ENCODE measurements at places on chromosomes 6 and 20.

GRCh38 chr20:3239026-3239866 lies at the start of gene SLC4A11:
Gene SLC4A11 (minus strand): TSS chr20:3239190. CDS start chr20:3239137, 53 bp downstream.
- DNase-seq, result no peak

DNA sequence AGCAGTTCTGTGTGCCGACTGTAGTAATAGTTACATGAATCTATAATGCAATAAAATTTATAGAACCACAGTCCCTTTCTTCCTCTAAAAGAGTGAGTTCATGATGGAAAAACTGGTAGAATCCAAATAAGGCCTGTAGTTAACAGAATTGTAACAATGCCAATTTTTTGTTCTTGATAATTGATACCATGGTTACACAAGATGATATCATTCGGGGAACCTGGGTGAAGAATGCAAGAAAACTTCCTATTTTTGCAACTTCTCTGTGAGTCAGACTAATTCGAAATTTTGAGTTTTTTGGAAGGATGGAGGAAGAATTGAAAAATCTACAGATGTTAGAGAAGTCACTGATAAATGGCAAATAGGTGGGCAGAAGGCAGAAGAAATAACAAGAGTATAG lies 381.8 kb downstream of the CDKAL1 start:
- no peak for DNase-seq

GRCh38 chr6:43120944-43121913 lies 45.1 kb downstream of the PTK7 start:
- no peak for DNase-seq

DNA sequence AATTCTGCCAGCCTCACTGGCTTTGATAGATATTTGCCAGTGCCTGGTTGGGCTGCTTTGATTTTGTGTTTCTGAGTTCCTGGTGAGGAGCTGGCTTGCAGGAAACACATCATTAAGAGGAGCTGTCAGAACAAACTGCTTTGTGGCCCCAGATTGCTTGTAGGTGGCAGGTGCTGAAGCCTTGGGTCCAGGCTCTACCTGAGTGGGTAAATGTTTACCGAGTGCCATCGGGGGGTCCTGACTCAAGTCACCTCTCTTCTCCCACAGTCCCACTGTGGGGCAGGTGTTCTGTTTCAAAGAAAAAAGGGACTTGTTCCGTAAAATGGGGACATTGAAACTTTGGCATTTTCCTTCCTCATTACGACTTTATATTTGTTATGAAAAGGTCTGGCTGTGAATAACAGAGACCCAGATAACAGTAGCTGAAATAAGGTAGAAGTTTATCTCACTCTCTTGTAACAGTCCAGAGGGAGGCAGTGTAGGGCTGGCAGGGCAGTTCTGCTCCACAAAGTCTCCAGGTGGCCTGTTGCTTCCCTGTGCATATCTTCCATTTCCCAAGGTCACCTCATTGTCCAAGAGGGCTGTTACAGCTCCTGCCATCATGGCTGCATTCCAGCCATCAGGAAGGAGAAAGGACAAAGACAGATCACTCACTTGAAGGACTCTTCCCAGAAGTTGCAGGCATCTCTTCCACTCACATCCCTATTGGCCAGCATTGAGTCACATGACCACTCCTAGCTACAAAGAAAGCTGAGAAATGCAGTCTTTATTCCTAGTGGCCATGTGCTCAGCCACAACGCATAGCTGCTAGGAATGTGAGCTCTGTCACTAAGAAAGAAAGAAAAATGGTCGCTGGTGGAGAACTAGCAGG lies 149.9 kb upstream of the KCNG1 start:
- no peak for DNase-seq

- no peak for DNase-seq
Measured at GRCh38 chr6:10338151-10338550, 76.7 kb downstream of the TFAP2A start.

DNA sequence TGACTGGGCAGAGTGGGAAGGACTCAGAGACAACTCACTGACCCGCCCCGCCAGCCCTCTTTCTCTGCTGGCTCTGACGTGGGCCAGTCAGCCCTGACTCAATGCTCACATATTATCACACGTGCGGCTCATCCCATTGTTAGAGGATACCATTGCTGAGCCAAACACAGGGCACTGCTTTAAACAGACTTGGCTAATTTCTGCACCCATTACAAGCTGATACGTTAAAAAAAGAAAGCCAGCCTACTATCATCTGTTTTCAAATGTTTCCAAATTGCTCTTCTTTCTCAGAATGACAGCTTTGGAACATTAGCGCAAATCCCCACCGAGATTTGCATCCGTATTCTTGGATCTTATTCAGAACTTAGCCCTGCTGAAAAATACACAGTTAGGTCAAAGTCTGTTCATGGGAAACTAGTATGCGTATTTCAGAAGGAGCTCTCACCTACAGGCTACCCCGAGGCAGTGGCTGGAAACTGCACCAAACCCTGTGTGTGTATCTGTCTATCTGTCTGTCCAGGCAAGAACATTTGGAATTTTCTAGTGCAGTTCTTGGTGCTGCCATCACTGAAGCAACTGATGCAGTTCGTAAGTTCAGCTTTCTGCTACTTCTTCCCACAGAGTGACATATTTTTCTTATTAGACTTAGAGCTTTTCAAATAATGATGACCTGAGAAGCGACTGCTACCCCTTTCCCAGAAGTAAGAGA lies 32.8 kb downstream of the RAMACL start:
- DNase-seq, result no peak

DNA sequence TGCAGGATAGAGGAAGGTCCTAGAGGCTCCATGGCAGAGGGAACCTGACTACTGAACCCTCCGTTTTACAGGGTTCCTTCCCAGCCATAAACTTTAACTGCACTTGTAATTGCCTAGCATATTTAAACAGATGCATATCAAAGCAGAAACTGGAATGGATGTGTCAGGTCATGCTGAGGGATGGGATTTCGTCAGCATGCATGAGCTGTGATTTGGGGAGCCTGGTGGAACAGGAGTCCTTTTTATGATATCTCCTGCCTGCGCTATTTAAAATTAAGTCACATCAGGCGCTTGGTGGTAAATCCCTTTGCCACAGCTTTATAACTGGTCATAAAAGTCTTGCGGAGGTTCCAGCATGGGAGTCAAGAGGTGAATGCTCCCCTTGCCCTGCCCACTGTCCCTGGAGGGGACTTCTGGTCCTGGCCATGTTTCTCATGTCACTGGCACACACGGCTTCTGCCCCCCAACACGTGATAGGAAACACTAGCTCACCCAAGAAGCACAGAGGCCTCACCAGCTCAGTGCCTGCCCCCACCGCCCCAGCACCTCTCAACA lies 26.0 kb upstream of the PCMTD2 start:
- DNase-seq, result no peak

DNA sequence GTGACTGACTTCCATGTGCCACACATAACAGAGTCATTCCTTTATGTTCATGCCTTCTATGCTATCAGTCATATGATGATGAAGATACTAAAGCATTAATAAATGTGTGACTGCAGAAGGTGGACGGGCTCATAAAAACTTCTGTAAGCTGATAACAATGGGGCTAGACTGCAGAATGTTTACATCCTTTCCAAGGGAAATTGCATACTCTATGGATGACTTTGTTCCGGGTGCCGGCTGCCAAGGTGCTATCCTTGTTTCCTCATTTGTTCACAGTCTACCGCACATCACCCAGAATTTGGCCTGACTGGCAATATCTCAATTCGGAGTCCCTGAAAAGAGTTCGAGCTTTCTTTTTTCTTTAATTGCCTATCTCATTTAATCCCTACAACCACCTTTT lies 85.0 kb downstream of the HUS1B start:
- no peak for DNase-seq

DNA sequence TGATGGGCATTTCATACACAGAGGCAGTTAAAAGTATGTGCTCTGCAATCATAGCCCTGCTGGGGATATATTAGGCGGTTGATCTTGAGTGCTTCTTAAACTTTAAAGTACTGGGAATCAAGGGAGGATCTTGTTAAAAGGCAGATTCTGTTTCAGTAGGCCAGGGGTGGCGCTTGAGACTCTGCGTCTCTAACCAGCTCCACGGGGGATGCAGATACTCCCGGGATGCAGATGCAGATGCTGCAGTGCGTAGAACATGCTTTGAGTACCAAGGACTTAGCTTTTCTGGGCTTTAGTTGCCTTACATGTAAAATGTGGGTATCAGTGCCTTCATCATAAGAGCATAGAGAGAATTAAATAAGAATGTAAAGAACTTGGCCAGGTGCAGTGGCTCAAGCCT lies 44.4 kb upstream of the ENPP5 start:
- no peak for DNase-seq

Measured in activated T-helper 9 cell treated with anti-CD3 and anti-CD28 coated beads, Interleukin-2, amount 50 U/mL, for 16 hours (primary cell).